ENCODE measurements at places on chromosomes 12 and 14.

DNA sequence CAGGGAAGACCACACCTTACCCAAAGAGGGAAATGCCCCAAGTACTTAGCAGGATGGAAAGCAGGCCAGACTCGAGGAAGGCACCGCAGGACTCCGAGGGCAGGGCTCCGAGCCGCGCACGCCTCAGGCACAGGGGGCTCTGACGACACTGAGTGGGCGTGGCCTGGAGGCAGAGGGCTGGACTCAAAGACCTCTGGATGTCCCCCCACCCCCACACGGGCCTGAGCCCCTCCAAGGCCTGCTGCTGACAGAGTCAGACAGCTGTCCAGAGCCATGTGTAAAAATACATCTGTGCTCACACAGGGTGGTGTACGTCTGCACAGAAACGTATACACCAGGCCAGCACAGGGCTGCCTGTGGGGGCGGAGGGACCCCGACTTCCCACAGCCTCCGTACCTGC is 1.4 kb downstream of the AKT1 start:
- DNase-seq = no peak

- DNase-seq = no peak
Measured at GRCh38 chr12:105368047-105368646, 37.7 kb downstream of the C12orf75 start.

- DNase-seq = no peak
Measured at GRCh38 chr14:24143511-24143910, 2.1 kb upstream of the EMC9 start.

DNA sequence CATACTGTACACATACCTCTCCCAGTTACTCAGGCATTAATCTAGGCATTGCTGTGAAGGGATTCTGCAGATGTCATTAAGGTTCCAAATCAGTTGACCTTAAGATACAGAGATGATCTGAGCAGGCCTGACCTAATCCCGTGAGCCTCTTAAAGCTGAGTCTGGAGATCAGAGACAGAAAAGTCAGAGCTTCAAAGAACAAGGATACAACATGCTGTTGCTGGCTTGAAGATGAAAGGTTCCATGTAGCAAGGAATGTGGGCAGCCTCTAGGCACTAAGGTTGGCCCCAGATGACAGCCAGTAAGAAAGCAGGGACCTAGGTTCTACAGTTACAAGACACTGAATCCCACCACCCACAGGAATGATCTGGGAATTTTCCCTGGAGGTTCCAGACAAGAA is 81.1 kb downstream of the MAP1LC3B2 start:
- no peak for DNase-seq

- no peak for DNase-seq
Measured at GRCh38 chr14:23286902-23287479, 1.1 kb upstream of the HOMEZ start.

DNA sequence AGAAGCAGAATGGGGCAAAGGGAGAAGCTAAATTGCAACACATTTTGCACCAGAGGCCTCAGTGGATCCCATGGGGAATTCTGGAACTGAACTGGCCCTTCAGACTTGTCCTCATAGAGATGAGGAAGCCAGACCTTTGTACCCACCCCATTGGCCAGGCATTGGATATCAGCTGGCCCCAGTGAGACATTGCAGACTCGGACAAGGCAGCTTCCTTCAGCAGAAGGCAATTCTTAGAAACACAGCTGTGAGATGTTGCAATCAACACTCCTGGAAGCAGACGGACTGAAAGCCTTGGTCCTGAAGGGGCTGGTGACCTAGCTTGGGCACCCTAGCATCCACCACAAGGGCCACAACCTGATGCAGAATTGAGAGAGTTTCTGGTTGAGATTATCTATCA is 218.1 kb downstream of the MSRB3 start:
- no peak for DNase-seq

- no peak for DNase-seq
Measured at GRCh38 chr12:10226731-10227130, 14.1 kb downstream of the GABARAPL1 start.

- DNase-seq = no peak
Measured at GRCh38 chr14:68910540-68910939, 68.6 kb downstream of the ACTN1 start.

- DNase-seq = no peak
Measured at GRCh38 chr14:69582212-69582611, 7.5 kb upstream of the CCDC177 start.

- DNase-seq = no peak
Measured at GRCh38 chr12:116650585-116651087, 87.2 kb downstream of the SPRING1 start.

DNA sequence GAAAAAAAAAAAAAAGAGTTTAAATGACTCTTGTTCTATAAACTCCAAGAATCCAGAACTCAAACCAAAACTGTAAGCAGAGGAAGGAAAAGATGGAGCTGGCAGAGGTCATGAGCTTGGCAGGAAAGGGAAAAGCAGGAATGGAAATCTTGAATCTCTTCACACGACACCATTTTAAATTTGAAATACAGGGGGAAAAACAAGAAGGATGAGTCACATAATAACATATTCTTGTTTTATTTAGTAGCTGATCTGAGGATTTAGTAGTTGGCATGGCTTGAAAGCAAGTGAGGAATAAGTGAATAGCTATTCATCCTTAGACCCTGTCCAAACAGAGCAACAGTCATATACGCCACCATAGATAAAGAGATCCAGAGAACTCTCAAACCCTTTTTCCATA is 35.0 kb downstream of the EPS8 start:
- no peak for DNase-seq

- DNase-seq = peak; percentile 15
Measured at GRCh38 chr14:32560209-32560857, 231.2 kb downstream of the AKAP6 start.

- no peak for DNase-seq
Measured at GRCh38 chr14:34270361-34270760, 191.7 kb downstream of the SPTSSA start.

- no peak for DNase-seq
Measured at GRCh38 chr14:72678356-72678755, 215.5 kb downstream of the DPF3 start.

- DNase-seq = no peak
Measured at GRCh38 chr14:67963960-67964812, 144.6 kb downstream of the RAD51B start.

- no peak for DNase-seq
Measured at GRCh38 chr12:31297572-31298514, 28.1 kb downstream of the SINHCAF start.

- no peak for DNase-seq
Measured at GRCh38 chr12:66036317-66036716, 94.2 kb downstream of the LLPH start.

DNA sequence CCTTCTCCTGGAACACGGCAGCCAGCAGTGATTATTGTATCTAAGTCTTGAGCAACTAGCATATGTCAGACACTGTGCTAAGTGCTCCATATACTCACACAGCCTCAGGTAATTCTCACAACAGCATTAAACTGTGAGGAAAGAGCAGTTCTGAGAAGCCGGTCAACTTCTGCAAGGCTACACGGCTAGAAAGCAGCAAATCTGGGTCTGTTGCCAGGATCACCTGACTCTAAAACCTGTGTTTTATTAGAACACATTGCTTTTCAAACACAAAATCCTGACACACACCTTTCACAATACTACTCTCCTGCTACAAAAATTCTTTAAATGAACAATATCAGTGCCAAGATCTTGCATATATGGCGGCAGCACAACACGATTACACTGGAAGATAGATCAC is 49.8 kb upstream of the CRACR2A start:
- no peak for DNase-seq

DNA sequence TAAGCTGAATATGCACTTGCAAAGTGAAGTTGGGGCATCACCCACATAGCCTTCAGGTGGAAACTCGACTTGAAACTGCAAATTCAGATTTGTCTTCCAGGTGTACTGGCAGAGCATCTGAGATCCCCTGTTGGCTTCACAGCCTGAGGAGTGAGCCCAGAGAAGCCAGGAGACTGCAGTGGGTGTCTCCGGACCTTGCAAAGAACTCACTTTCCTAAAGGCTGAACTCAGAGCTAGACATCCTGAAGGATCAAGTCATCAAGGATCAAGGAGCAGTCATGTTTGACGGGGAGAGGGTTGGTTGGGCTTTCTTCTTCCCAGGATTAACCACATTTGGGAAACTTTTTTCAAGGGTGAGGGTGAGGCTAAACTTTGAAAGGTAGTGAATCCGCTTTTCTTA is 9.1 kb upstream of the HOXC13 start:
- no peak for DNase-seq

DNA sequence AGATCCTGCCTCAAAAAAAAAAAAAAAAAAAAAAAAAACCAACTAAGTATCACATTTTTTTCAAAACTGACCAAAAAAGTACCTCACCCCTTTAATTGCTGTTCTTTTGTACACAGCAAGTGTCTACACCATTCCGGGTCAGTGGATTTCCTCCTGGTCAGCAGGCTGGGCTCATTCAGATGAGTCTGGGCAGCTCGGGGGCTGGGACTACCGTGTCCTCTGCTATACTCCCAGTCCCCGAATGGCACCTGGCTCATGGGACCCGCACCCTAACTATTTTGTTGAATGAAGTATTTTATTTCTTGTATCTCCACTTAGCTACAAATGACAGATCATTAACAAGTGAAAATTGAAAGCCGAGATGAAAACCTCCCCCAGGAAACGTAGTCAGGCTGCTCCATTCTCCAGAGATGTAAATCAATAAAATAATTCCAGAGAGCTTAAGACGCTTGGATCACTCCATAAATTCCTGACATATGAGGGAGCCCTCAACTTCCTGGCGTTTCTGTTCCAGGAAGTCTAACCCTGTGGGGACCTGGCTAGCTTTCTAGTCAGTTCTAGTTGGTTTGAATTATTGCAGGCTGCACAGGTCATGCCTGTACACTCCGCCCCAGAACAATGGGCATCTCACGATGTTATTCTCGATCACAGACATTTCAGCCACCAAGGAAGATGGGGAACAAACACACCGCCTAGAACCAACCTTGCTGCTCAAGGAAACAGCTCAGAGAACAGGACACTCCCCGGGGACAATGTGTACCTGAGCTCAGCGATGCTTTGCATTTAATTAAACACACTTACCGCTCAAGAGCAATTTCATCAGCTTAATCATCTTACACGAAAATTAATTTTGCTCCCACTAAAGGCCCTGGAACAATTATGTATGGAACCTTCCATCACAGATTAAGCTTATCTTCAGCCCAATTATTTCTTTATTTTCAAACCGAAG is 76.3 kb downstream of the RIMBP2 start:
- no peak for DNase-seq

DNA sequence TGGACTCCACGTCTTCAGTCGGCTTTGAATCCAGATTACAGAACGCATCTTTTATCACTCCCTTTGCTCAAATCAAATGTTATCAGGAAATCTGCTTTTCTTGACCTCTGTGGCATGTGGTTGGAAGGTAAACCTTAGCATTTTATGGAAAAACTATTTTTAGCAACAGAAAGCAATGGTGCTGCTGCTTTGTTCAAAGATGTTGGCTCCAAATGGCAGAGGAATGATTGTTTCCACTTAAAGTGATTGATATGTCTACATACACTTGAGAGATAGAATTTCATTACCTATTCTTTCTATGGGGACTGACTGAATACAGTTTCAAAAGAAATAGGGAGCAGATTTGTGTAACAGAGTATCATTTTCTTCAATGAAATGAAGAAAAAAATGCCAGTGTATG is 761.2 kb downstream of the NOVA1 start:
- no peak for DNase-seq

GRCh38 chr12:24404086-24404815 is 454.8 kb upstream of the SOX5 start:
- DNase-seq = no peak

- no peak for DNase-seq
Measured at GRCh38 chr14:89303456-89304435, 113.3 kb downstream of the FOXN3 start.

GRCh38 chr12:130254461-130255276 is 83.0 kb upstream of the PIWIL1 start:
- no peak for DNase-seq

DNA sequence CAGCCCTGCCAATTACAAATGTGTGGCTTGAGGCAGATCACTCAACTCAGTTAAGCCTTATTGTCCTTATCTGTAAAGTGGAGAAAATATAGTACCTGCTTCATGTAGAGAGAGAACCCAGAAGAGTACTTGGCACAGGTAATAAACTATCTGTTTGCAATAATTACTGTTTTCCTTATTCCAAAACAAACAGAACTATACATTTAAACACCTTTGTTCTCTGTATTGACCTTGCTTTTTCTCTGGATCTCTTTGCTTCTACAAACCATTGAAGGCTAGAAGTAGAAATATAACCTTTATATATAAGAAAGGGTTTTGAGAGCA is 70.8 kb upstream of the SRSF5 start:
- DNase-seq = no peak

DNA sequence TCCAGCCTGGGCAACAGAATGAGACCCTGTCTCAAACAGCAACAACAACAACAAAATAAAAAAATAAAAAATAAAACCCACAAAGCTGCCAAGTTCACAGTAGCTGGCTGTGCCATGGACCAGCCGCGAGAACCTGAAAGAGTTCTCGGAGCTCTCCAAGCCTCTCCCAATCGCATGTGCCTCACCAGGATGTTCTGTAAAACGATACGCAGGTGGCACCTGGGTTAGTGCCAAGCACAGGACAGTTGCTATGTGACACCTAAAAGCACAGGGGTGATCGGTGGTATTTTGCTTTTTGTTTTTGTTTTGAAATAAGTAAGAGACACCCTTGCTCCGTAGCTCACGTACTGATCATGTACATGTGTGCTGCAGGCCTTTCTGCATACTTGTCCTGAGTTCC is 52.4 kb downstream of the RFLNA start:
- no peak for DNase-seq

Data from GM18507 (cell line).